ENCODE measurements at places on chromosomes 7 and 10. TPM values are rescaled to one million over a fixed set of nuclear protein-coding genes. Genes with fewer than 3 reads are reported as not detected.

DNA sequence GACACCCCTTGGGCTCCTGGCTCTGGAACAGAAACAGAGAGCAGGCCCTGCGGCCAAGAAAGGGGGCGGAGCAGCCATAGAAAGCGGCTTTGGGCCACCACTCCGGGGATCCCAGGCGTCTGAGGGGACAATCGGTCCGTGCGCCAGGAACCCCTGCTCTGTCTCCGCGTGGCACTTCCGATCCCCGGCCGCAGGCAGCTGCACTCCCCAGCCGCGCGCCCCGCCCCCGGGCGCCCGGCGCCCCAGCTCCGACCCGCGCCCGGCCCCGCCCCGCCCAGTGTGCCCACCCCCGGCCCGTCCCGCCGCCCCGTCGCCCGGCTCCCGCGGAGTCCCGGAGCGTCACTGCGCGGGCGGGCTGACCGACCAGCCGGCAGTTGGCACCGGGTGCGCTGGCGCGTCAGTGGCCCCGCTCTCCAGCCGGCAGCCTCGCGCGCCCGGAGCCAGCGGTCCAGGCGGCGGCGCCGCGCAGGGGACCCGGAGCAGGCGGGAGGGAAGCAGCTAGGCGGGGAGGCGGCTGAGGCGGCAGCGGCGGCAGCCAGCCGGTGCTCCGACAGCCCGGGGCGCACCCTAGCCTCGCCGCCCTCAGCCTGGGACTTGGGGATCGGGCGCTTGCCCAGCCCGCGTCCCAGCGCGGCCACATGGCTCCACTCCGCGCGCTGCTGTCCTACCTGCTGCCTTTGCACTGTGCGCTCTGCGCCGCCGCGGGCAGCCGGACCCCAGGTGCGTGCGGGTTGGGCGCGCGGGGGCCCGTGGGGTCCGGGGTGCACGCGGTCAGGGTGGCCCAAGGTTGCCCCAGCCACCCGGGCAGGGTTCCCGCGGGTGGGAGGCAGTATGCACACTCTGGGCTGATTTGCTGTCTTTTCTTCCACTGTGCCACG is at the start of gene ADAMTS14:
Gene ADAMTS14, plus strand, starts transcription at position 342 of the 878 bp plus-strand sequence. Its CDS starts 297 bp downstream, at position 639.
- DNase-seq, result no peak

Gene FAM204A
- total RNA-seq, result 23.1 TPM

Gene HOGA1
- 0.98 TPM for total RNA-seq

Gene ATG9B
- total RNA-seq, result 34.1 TPM

- DNase-seq, result no peak
Observed at GRCh38 chr7:90966346-90966745, 297.9 kb upstream of the FZD1 start.

Gene OR2A12
- total RNA-seq, result not detected

- DNase-seq, result no peak
Observed at GRCh38 chr7:36441344-36442022, 51.8 kb downstream of the ANLN start.

GRCh38 chr10:125300937-125301336 is 140.6 kb upstream of the CTBP2 start:
- no peak for DNase-seq

DNA sequence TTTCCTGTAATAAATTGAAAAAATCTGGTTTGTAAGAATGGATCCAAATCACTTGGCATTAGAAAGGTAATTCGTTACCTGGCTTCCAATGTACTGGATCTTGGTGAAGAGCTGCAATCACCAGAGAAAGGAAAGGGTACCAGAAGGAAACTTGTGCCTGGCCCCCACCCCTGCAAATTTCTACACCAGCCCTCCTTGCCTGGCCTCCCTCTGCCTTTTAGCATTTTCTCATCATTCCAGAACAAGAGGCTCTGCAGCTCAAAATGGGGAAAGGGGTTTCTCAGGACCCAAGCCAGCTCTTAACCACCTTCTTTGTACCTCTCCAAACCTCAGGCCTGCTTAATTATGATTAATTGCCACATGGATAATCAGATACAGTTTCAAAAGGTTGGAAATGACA is 612.8 kb upstream of the MGMT start:
- no peak for DNase-seq

Gene PSD
- 6.4 TPM for total RNA-seq

Data from vagina (tissue), 2 donors.